Keratinocyte (primary cell): ENCODE measurements at places on chromosomes 5 and 9. TPM values are rescaled to one million over a fixed set of nuclear protein-coding genes. Genes with fewer than 3 reads are reported as not detected.

GRCh38 chr5:66989286-66989685 is 207.3 kb downstream of the CD180 start:
- no peak for DNase-seq

- no peak for DNase-seq
Observed at GRCh38 chr5:11038772-11039171, 277.7 kb upstream of the DAP start.

GRCh38 chr9:73890685-73891277 is 606.4 kb upstream of the RORB start:
- no peak for DNase-seq

DNA sequence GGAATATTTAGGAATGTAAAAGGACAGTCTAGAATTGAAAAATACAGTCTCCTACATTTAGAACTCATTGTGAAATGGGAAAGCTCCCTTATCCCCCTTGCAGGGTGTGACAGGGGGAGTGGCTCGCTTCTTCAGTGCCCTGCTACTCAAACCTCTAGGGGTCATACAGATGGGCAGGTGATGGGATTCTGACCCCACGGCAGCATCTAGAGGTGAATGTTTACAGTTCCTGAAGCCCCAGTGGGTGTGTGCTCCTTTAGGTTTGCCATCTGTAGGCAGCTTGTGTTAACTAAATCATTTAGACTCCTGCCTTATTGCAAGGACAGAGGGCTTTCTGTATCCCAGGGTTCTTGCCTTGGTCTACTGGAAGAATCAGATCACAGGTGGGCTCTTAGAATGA is 271.0 kb upstream of the MPDZ start:
- DNase-seq = no peak

The TAF9 gene
- 167 to 237 TPM (median 187 TPM) in 3 replicates for polyA plus RNA-seq

- no peak for DNase-seq
Observed at GRCh38 chr9:2621722-2622460, at the start of gene VLDLR. Gene VLDLR (plus strand): TSS chr9:2621787. CDS start chr9:2622190, 403 bp downstream.

- DNase-seq = no peak
Observed at GRCh38 chr5:13186177-13186576, 758.3 kb downstream of the DNAH5 start.

DNA sequence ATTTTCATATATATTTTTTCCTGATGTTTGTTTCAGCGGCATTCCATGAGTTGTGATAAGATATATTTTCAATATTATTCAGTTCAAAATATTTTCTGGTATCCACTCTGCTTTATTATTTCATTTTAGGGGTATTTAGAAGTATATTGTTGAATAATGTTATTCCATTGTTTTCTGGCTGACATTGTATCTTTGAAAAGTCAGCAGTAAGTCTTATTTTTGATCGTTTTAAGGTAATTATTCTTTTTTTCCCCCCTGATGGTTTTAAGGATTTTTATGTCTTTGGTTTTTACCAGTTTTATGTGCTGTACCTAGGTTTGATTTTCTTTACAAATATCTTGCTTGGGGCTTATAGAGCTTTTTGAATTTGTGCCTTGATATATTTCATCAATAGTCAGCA is 6.6 kb upstream of the GLRA1 start:
- DNase-seq = no peak
